HFFc6 (cell line): ENCODE measurements at places on chromosomes 1 and 21.

DNA sequence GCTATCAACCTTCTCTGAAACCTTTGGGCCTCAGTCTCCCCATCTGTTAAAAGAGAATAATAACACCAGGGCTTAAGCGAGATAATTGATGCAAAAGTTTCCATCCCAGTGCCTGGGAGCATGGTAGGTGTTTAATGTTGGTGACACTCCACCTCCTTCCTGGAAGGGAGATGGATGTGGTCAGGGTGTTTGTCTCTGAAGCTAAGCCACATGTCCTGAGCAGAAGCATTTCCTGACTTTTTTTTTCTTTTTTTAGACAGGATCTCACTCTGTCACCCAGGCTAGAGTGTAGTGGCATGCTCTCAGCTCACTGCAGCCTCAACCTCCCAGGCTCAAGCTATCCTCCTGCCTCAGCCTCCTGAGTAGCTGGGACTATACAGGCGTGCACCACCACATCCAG, 72.6 kb upstream of the HMGB4 start:
- DNase-seq = no peak

- DNase-seq = peak; percentile 63
Measured at GRCh38 chr1:9110669-9111356, 18.1 kb downstream of the GPR157 start.

DNA sequence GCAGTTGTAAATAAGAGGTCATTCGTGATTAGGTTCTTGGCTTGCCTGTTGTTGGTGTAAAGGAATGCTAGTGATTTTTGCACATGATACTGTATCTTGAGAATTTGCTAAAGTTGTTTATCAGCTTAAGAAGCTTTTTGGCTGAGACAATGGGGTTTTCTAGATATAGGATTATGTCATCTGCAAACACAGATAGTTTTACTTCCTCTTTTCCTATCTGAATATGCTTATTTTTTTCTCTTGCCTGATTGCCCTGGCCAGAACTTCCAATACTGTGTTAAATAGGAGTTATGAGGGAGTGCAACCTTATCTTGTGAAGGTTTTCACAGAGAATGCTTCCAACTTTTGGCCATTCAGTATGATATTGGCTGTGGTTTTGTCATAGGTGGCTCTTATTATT, 576.1 kb upstream of the RGS18 start:
- no peak for DNase-seq

- DNase-seq = no peak
Measured at GRCh38 chr1:231926340-231926739, 299.8 kb downstream of the DISC1 start.

DNA sequence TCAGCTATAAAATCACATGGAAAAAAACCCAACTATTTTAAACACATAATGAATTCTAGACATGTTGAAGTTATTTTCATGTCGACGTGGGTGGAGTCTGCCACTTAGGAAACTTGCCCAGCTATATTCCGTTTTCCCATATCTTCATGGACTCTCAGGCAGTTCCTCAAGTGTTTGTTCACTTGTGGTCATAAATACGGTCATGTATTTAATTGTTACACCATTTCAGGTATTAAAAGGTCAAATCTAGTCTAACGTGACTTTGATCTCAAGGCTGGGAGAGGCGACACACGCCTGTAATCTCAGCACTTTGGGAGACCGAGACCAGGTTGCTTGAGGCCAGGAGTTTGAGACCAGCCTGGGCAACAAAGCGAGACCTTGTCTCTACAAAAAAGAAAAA, 346.9 kb downstream of the PBX1 start:
- no peak for DNase-seq

DNA sequence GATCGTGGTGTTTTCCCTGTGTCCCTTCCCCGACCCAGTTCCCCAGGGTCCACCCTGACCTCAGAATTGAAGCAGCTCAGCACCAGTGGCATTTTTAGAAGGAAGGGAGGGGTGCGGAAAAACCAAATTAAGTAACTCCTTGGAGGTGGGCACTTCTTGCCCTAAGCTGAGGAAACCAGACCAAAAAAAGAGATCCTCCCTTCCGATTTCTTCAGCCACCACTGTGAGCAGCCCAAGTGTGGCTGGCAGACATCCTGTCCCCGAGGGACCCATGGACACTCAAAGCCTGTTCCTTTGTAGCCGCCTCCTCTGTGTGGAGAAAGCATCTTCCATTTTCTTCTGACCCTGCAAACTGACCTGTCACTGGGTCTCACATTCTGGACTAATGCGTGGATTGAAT, 31.3 kb downstream of the KIRREL1 start:
- no peak for DNase-seq

- DNase-seq = no peak
Measured at GRCh38 chr1:5444396-5444795, 547.8 kb downstream of the NPHP4 start.

GRCh38 chr1:184903111-184903692, 71.1 kb downstream of the NIBAN1 start:
- DNase-seq = no peak

DNA sequence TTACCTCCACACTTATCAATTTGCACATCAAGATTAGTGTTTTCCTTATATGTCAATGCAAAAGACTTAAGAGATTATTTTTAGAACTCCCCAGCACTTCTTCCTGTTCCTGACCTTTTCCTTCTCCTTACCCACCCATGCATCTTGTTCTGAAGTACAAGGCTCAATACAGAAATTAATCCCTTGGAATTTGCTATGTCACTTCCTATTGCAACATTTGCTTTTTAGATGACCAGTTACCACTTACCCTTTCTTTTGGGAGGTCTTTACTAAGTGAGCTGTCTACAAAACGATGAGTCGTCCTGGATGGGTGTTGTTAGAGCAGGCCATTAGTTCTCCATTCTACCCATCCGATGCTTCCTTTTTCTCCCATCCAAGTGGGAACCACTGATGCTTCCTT, 221.2 kb downstream of the FMN2 start:
- DNase-seq = peak; percentile 95

- no peak for DNase-seq
Measured at GRCh38 chr1:172679000-172679772, 20.3 kb downstream of the FASLG start.

GRCh38 chr1:30718636-30719405, 4.6 kb downstream of the MATN1 start:
- DNase-seq = peak; percentile 98

GRCh38 chr1:114024049-114024448, 44.8 kb downstream of the OLFML3 start:
- DNase-seq = no peak

DNA sequence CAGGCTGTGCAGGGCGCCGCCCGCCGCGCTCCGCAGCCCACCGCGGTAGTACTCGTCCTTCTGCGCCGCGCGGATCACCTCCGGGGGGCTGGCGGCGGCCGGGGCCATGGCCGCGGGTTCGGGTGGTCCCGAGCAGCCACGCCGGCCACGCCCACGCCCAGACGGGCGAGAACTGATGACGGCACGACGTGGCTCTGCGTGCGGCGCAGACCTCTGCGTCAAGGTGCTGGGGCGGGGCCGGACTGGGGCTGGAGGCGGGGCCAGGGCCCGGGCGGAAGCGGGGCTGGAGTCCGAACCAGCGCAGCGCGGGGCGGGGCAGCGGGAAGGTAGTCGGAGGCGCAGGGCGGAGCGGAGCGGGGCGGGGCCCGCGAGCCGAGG, at the start of gene PEX10:
TSS of gene PEX10 (minus strand) at position 170 of the 378 bp plus-strand sequence. CDS start at position 108, 62 bp downstream.
- DNase-seq = peak; percentile 93

GRCh38 chr1:37809942-37810341, 1.9 kb upstream of the YRDC start:
- no peak for DNase-seq

DNA sequence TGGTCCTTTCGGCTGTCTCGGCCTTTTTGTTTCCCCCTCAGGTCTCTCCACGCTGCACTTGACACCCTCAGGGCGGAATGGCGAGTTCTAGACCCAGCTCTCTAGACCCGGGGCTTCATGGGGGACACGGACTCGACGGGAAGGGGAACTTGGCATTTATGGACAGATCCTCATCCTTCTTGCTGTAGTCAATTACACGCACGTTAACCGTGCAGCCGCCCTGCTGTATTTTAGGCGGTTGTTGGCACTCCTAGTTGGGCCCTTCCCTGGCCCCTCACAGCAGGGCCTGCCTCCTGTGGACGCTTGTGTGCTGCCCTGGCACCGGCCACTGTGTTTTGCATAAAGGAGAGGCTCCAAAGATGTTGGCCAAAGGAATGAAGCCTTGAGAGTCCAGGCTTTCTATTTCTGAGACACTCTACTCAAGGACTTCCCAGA, 558 bp upstream of the BTG3 start:
- no peak for DNase-seq

DNA sequence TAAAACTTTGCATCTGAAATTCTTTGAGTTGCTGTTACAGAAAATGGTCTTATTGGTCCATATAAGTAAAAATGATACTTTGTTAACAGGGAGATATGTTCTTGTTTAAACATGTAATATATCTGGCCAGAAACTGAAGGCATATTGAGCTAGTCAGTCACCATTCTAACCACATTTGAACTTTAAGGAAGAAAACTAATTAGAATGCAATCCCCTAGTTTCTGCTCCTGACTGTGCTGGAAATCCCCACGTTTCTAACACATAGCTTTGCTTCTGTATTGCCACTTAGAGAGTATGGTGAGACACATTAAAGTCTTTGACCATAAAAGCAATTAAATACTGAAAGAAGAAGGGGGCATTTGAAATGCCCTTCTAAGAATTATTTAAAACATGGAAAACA, 32.1 kb upstream of the HIVEP3 start:
- DNase-seq = no peak

DNA sequence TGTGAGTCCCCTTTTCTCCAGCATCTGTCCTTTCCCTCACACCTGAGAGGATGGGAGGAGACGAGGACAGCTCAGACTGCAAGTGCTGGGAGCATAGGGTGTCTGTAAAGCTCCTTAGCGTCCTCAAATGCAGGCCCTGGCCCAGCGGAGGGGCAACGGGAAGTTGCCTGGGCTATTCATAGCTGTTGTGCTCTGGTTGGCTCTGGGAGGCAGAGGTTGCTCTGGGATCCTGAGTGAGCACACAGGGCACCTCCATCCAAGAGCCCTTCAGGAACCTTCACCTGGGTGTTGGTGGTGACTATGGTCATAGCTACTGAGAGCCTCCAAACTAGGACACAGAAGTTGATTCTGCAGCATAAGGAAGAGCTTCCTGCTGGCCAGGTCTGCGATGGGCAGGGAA, 2.6 kb downstream of the PADI1 start:
- DNase-seq = no peak

- peak; percentile 13 for DNase-seq
Measured at GRCh38 chr1:61491497-61491896, 233.4 kb downstream of the TM2D1 start.

DNA sequence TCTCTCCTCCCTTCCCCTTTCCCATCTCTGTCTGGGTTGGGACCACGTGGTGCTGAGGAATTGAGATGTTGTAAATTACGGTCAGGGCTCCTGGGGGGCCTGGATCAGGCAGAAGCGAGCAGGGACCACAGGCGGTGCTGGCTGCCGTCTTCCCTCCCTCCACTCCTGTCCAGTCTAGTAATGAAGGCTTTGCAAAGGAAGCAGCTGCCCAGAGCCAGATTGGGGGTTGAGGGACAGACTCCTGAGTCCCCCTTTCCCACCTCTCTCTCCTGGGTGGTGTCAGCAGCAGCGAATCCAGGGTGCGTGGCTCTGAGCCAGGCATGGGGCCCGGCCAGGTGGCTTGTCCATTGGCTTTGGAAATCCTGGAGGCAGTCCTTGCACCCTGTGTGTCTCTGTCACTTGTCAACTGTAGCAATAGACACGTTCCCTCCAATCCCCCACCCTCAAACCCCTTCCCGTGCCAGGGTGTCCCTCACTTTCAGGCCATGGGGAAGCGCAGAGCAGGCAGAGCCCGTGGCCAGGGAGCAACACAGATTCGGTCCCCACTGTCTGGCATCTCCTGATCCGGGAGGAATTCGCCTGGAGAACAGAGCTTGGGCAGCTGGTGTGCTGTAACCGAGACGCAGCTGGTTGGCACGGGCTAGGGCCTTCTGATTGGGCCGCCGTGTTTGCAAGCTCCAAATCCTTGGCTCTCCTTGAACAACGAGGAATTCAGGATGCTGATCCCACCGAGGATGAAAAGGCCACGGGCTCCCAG, 64.8 kb upstream of the WNT4 start:
- no peak for DNase-seq

DNA sequence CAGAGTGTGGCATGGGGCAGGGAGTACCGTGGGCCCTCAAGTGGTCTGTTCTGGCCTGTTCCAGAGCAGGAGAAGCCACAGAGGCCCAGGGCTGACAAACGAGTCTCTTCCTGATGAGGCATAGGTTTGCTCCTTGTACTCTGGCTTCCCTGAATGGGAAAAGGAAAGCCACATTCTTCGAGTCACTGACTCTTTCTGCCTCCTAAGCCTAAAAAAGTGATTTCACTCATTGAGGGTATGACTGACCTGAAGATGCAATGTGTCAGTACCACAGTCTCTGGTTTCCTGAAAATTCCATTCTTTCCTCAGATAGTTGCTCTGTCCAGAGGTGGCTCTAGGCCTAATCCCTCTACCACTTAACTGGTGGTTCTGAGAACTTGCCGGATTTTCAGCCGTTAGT, 92.3 kb downstream of the KCNN3 start:
- no peak for DNase-seq

GRCh38 chr21:42887326-42887725, 5.8 kb upstream of the NDUFV3 start:
- DNase-seq = no peak

DNA sequence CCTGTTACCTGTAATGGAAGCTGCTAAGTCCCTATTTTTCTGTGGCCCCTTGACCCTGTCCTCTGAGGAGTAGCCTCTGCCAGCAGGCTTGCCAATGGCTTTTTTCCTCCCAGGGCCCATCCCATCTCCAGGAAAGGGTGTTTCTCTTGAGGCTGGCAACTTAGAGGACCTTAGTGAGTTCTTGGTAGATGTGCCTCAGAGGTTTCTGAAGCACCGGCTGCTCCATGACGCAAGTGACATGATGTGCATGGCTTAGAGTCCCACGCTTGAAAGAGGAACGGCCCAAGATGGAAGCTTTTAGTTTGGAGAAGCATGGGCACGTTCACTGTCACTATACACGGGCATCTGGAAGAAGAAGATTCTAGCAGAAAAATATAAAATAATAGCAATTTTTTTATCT, 63.0 kb downstream of the TGFB2 start:
- no peak for DNase-seq

- DNase-seq = no peak
Measured at GRCh38 chr1:114130213-114130612, 23.5 kb downstream of the SYT6 start.

GRCh38 chr1:180863158-180863775, 49.4 kb upstream of the KIAA1614 start:
- DNase-seq = peak; percentile 50
